ENCODE measurements at places on chromosomes 5 and 9. TPM values are rescaled to one million over a fixed set of nuclear protein-coding genes. Genes with fewer than 3 reads are reported as not detected.

The AGTPBP1 gene
- total RNA-seq, result 6.7 TPM

The AQP3 gene
- total RNA-seq, result 116 TPM

The CTSV gene
- total RNA-seq, result 9.6 TPM

GRCh38 chr5:157476702-157477408 is 16.8 kb downstream of the NIPAL4 start:
- peak; percentile 89 for DNase-seq

GRCh38 chr5:27722337-27722736 is 684.0 kb upstream of the CDH9 start:
- DNase-seq, result no peak

DNA sequence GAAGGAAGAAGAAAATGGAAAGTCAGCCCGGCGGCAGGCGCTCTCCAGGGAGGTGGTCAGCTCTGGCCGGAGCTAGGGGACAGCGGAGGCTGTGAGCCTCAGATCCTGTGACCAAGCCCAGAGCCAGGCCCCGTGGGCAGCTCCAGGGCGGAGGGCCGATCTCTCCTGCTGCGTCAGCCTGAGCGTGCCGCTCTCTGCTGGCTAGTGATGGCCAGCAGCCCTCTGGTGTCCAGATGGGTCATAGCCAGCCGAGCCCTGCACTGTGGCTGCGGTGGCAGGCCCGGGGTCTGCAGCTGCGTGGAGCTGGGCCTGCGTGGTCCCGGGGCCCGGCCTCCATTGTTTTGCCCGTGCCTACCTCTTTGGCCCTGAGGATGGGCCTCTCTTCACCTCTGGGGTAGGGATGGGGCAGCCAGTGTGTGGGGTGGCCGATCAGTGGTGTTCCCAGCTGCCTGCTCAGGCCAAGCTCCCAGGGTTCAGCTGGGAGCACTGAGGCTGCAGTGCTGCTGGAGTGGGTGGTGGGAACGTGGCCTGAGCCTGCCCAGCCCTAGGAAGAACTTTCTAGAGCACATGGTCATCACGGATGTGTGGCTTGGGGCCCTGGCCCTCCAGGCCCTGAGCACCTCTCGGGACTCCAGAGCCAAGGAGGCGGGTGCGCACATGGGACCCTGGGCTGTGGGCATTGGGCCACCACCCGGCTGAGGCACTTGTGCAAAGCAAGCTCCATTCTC is 17.1 kb upstream of the NRARP start:
- peak; percentile 39 for DNase-seq

DNA sequence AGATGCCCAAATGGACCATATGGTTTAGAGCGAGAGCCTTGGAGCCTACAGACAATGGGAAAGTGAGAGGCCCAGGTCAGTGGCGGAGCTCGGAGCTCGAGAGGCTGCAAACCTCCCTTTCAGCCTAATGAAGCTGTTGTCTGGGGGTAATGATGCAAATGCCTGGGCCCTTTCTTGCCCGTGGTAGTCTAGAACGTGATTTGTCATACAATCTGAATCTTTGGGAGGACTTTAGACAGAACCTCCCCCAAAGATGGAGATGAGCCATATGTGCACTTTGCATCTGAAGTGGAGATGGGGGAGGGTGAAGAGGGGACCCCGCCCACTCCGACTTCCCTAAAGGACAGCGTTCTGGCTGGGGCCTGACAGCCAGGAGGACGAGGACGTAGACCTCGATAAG is 10.3 kb upstream of the NEUROG1 start:
- no peak for DNase-seq

GRCh38 chr9:124885551-124885950 is 23.6 kb downstream of the ARPC5L start:
- no peak for DNase-seq

DNA sequence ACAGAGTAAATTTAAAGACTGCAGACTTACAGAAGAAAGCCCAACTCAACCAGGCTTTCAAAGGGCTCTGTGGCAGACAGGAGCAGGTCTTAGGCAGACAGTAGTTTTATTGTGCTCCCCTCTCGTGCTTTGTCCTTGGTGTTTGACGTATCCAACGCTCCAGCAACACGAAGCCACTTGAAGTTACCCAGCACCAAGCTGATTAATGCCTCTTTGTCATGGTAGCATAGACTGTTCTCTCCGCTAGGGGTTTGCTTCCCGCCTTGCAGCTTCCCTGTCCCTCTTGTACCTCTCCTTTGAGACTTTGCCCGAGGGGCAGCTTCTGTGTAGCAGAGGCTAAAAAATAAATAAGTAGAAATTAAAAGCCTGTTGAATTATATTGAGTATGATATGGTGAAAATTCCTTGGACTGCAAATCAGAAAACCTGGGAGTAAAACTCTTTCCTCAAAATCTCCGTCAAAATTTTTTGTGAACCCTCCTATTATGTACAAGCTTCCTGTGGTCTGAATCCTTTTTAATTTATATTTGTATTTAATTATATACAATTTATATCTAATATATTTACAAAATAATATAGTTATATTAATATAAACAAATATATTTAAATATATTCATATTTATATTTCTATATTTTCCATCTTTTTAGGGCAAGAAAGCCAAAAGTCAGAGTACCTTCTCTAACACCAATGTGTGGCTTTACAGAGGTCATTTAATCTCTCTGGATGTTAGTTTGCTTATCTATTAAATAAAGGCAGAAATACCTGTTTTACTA is 405.4 kb downstream of the DMAC1 start:
- DNase-seq, result no peak

DNA sequence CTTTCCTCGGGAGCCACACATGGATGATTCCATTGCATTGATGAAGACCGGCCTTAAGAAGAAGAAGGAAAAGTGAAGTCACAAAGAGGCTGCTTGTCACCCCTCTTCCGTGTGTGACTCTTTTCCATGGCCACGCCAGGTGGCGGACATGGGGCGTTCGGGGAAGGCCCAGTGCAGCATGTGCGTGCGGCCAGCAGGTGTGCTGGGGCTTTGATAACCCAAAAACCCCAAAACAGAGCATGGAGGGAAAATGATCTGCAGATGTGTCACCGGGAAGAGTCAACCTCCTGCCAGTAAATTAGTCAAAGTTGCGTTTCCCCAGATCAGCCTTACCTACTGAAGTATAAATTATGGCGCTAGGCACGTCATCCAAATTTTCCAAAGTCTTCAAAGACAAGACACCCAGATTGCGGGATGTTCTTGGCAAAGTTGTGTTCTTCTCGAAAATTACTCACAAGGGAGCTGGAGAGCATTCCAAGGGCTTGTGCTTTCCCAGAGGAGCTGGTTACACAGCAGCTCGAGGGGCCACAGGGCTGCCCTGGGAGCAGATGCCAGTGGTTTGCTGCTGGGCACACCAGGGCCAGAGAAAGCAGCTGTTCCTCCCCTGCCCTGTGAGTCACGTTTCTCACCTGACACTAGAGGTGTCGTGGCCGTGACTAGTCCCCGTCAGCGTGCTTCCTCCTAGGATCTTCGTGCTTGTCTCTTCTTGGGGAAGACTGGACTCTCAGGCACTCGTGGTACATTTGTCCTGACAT is 53.9 kb downstream of the IRX2 start:
- no peak for DNase-seq

DNA sequence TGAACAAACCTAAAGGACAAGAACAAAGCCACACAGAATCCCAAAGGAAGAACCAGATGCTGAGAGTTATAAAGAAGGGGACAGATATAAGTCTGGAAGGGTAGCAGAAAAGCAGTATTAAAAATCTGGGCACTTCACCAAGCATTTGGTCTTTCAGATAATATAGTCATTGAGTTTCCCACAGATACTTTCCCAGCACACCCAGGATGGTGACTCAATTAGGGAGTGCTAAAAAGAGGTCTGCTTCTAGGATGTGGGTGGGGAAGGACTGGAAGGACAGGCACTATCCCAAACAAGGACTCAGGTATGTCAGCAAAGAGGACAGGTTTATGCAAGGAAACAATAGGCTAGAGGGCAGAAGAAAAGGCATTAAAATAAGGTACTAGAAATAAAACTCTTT is 59.3 kb downstream of the DIAPH1 start:
- DNase-seq, result no peak

DNA sequence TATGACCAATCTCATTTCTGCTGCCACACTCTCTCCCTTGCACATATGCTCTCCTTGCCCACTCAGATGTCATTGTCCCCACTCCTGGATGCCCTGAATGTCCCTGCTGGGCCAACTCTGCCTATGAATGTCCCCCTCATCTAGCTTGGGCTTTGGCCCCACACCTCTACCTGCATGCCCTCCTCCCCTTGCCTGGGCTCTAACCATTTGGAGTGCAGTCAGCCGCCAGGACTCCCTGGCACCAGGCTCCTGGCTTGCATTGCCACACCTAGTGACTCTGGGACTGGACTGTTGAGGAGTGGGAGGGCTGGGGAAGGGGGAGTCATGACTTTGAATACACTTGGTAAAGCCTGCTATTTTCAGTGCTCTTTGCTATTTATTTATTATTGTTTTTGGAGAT is 41.6 kb upstream of the POMT1 start:
- no peak for DNase-seq

- DNase-seq, result no peak
These were observed 39.6 kb upstream of the TEX48 start for GRCh38 chr9:114721491-114722079.
